Fibroblast of lung (primary cell): ENCODE measurements at places on chromosomes 12 and 14.

DNA sequence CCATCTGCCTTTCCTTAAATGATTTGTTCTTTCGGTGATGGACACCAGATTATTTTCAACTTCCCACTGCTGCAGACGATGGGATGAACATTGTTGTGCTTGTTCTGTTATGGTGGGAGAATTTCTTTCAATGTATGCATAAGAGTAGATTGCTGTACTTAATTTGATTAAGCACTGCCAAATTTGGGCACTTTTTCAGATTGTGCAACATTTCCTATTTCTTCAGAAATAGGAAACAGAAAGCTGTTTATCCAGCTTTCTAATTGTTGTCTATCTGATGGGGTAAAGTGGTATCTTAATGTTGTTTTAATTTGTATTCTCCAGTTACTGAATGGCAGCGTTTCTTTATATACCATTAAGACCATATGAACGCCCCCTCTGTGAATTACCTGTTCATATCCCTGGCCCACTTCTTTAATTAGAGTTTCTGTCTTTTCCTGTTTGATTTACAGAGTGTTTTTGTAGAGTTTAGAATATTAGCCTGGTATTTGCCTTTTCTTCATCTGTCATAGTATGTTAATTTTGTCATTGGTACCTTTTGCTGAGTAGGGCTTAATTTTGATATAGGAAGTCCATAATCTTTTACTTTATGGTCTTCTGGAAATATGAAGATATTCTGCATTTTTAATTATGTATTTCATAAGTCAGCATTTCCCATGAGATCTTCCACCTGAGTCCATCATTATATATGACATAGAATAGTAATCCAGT is 59.6 kb downstream of the DIP2B start:
- no peak for DNase-seq

GRCh38 chr12:110403146-110403975 is at the start of gene ANAPC7:
Gene ANAPC7 (minus strand): TSS chr12:110403708. CDS start chr12:110403627, 81 bp downstream.
- peak; percentile 94 for DNase-seq

DNA sequence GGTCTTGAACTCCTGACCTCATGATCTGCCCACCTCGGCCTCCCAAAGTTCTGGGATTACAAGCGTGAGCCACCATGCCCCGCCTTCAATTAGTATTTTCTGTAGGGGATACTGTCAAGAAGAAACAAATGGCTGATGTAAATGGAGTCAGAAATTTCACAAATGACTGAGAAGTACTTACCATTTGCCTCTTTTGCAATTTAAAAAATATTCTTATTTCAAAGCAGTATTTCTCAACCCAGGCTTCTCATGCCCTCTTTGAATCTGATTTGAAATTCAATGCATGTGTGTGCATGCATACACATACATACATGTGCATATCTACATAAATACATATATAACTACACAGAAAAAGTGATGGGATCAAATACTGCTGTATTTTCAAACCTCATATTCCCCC is 4.4 kb downstream of the PSMA6 start:
- DNase-seq = no peak

DNA sequence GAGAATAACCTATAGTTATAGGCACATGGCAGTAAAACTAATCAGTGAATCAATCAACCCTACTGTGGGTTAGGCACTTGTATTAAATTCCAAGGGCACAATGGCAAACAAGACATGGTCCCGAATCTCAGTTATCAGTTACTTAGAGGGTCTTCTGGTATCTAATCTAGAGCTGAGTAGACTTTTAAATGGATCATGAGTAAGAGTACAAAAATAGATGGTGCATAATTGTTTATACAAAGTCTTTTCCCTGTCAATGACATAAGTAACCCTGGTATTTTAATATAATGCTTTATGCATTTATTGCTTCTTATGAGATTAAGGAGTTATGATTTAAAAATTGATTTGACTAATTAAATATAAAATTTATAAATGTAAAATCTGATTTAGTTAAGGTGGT is 23.0 kb upstream of the KCNJ8 start:
- no peak for DNase-seq

DNA sequence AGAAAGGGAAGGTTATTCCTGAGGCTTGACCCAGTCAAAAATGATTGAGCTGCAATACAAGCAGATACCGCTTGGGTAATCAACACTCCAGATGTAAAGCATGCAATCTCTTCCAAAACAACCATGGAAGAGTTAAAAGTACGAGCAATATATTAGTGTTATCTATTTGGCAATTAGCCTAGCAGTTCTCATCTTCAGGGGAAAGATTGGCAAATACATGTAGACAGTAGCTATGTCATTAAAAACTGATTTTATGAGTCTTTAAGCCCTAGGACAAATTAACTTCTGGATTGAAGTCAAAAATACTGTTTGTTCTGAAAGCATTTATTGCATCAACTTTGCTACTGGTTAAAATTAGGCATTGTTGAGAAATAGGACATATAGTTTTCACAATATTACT is 9.3 kb upstream of the GYS2 start:
- peak; percentile 59 for DNase-seq

DNA sequence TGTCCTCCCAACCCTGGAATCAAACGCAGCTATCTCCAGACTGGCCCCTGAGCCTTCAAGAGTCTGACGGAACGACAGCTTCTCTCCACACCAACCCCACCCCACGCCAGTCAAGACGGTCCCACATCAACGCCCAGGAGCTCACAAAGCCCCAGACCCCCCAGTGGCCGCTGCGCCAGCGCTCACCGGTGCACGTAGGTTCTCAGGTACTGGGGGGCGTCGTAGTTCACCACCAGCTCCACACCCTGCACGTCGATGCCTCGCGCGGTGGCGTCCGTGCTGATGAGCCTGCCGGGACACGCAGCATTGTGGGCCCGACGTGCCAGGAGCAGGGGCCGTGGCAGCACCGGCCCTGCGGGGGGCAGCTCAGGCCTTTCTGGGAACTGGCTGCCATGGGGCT is 4.2 kb downstream of the DDX51 start:
- DNase-seq = no peak

DNA sequence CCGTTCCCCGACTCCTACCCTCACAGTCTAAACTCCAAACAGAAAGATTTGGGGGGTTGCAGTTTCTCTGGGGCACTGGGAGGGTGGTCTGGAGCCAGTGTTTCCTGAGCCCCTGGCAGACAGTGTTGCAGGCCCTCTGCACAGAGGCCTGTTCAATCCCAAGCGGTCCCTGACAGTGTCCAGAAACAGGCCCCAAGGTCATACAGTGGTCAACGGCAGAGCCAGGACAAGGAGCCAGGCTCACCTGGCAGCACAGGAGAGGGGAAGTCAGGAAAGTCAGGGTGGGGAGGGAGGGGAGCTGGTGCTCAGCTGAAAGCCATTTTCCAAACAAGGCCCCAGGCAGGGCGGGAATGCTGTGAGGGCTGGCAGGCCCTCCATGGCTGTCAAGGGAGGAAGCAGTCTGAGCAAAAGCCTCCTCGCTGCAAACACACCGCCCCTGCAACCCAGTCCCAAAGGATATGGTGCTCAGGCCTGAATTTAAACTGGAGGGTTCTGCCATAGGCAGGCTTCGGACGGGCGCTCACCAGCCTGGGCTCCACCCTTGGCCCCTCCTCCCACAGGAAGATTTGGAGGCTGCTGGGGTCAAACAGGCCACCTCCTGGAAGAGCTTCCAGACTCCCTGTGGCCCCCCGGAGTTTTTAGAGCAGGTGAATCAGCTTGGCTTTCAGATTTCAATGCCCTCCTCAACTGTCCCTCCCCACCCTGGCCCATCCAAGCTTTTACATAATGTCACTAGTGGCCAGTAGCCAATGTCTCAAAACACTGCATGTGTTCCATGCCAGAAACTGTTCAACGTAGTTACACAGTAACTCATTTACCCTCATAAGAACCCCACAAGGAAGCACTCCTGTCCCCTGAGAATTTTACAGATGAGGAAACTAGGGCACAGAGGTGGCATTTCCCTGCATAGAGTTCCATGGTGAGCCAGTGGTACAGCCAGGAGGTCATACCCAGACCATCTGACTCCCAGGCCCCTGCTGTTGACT is 41.5 kb downstream of the CHGA start:
- DNase-seq = no peak

DNA sequence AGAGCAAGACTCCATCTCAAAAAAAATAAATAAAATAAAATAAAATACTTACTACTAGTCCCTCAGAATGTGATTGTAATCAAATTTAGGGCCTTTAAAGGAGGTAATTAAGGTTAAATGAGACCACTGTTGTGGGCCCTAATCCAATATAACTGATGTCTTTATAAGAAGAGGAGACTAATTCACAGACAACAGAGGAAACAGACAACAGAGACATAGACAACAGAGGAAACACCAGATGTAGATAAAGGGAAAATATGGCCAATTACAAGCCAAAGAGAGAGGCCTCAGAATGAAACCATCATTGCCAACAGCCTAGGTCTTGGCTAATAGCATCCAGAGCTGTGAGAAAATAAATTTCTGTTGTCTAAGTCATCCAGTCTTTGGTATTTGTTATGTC is 669.0 kb upstream of the FOXG1 start:
- DNase-seq = no peak

DNA sequence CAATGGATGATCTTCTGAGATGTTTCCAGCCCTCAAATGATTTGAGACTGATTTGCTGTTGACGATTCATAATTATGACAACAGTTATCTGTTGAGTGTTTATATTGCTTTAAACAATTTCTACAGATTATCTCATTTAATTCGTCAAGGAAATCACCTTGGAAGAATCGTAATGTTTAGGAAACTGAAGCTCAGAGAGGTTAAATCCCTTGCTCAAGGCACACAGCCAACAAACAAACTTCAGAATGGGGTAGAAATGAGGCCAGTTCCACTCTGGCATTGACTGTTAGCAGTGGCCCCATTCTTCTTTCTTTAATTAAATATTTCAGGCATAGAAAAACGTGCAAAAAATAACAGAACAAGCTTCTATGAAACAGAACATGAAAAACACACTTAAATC is 4.0 kb upstream of the WSCD2 start:
- no peak for DNase-seq

DNA sequence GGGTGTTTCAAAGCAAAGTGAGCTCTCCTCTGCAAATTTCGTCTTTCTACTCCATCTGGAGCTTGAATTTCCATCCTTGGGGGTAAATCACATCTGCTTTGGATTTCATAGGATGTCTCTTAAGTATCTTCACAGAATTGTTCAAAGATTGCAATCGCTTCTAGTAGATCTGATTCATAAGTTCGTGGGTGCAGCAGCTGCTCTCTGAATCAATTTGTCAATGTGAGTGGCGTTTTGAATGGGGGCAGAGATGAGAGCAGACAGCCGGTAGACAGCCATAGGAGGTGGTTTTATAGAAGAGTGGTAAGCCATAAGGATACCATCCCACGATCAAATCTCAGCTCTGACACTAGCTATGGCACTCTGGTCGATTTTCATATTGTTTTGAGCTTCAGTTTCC is 146.0 kb upstream of the RPH3A start:
- no peak for DNase-seq

DNA sequence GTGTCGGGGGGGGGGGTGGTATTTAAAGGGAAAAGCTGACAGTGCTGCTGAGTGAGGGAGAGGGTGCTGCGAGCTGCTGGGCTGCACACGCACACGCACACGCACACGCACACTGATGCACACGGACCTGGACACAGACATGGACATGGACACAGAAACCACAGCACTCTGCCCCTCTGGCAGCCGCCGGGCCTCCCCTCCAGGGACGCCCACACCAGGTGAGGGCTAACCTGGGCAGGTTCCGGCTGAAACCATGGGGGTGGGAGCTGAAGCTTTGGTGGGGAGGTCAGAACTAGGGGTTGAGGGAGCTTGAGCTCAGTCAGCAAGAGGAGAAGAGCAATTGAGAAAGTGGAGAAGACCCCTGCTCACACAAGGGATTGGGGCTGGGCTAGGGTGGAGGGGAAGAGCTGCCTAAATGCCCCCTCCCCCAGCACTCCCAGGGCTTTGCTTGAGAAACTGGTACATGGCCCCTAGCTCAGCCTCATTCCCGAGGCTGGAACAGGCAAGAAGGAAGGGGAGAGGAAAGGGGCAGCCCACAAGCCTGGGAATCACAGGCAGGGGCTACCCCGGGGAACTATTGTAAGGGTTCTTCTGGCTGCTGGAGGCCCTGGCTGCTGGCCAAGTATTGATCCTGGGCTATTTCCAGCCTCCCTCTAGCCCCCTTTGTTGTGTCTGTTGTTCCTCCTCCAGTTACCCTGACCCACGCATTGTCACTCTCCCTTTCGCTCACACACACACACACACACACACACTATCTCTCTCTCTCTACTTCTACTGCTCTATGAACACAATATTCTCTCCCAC is at the start of gene REM2:
Gene REM2 (plus strand): TSS at position 50 of the 804 bp plus-strand sequence. CDS start 66 bp downstream, at position 116.
- DNase-seq = no peak

DNA sequence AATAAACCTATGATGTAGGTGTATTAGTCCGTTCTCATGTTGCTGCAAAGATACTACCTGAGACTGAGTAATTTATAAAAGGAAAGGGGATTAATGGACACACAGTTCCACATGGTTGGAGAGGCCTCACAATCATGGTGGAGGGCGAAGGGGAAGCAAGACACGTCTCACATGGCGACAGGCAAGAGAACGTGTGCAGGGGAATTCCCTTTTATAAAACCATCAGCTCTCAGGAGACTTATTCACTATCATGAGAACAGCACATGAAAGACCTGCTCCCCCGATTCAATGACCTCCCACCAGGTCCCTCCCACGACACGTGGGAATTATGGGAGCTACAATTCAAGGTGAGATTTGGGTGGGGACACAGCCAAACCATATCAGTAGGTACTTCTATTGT is 58.7 kb upstream of the DICER1 start:
- no peak for DNase-seq

GRCh38 chr12:109331301-109331952 is 16.3 kb upstream of the MYO1H start:
- no peak for DNase-seq

DNA sequence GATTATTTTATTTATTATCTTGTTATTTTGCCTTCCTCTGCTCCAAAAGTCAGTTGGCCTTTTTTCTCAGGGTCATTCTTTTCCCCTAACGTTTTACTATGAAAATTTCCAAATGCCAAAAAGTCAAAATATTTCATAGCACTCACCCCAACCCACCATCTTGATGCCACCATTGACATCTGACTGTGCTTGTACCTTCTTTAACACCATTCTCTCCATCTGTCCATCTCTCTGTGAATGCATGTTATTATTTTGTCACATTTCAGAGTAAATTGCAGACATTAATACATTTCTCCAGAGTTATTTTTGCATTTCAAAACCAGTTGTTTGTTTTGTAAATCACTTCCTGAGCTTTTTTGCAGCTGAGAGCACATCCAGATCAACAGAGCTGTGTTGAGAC is 38.6 kb downstream of the FOXN4 start:
- no peak for DNase-seq

GRCh38 chr14:47935332-47935731 is 259.9 kb upstream of the MDGA2 start:
- DNase-seq = no peak

GRCh38 chr14:78329371-78329770 is 159.2 kb downstream of the NRXN3 start:
- no peak for DNase-seq

GRCh38 chr12:14325716-14326343 is 39.7 kb upstream of the ATF7IP start:
- DNase-seq = no peak
